ENCODE measurements at places on chromosomes 13 and 19. TPM values are rescaled to one million over a fixed set of nuclear protein-coding genes. Genes with fewer than 3 reads are reported as not detected.

The LILRB3 gene
- 2.0 TPM for total RNA-seq

DNA sequence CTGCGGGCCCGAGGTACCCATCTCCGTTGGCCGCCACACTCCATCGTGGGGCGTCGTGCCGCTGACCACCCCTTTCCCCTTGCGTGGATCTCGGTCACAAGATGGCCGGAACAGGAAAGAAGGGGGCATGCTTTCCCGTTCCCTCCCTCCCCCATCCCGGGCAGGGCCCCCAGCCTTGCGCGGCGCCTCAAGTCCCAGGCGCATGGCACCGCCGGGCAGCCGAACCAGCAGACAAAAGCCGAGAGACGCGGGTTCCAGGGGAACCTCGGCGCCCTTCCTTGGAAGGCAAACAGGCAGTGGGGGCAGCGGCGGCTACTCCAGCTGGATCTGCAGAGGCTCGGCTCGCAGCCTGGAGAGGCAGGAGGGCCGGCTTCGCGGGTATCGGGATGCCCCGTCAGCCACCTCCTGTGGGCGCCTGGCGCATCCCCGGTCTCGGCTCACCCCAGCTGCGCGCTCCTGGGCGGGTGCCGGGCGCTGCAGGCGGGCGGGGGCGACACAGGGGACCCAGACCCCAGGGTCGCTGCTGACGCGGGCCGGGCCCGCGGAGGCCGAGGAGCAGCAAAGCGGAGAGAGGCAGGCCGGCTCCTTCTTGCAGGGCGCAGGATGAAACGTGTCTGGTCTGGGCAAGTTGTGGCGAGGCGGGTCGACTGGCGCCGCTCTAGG, 439 bp downstream of the DZIP1 start:
- no peak for DNase-seq

- no peak for DNase-seq
Observed at GRCh38 chr13:44396701-44397580, 23.3 kb downstream of the SERP2 start.

- DNase-seq, result no peak
Observed at GRCh38 chr19:7773841-7774240, 10.8 kb downstream of the CLEC4M start.

DNA sequence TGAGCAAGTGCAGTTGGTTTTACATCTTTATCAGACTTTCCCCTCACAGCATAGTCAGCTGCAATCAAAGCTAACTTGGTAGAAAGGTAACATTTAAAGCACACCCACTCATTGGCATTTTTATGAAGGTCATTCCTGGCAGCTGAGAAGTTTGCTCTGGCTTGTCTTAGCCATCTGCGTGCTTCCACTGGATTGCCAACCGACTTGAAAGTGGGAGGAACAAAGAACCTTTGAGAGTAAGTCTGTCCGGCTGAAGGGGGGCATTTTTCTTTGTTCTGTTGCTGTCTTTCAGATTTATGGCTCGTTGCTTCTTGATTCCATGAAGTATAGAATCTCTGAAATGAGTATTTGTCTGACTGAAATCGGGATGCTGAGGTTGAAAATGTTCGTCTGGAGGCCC, 103.1 kb downstream of the SACS start:
- DNase-seq, result no peak

DNA sequence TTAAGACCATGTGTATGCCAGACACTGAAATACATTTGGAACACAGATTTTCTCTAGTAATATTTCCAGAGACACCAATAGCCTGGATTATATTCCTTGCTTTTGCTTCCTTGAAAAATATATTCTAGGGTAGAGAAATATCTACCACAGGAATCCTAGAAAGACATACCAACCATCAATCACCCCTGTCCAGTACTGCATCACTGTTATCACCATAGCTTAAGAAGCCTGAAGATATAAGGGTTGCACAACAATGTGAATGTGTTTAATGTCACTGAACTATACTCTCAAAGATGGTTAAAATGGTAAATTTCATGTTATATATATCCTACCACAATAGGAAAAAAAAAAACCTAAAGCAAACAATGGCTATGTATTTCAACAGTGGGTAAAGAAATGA, 163.6 kb downstream of the DIAPH3 start:
- no peak for DNase-seq

The LRG1 gene
- total RNA-seq, result not detected

- DNase-seq, result no peak
Observed at GRCh38 chr19:33497778-33498175, 23.8 kb downstream of the PEPD start.

- DNase-seq, result no peak
Observed at GRCh38 chr19:16262618-16263017, 62.0 kb upstream of the KLF2 start.

DNA sequence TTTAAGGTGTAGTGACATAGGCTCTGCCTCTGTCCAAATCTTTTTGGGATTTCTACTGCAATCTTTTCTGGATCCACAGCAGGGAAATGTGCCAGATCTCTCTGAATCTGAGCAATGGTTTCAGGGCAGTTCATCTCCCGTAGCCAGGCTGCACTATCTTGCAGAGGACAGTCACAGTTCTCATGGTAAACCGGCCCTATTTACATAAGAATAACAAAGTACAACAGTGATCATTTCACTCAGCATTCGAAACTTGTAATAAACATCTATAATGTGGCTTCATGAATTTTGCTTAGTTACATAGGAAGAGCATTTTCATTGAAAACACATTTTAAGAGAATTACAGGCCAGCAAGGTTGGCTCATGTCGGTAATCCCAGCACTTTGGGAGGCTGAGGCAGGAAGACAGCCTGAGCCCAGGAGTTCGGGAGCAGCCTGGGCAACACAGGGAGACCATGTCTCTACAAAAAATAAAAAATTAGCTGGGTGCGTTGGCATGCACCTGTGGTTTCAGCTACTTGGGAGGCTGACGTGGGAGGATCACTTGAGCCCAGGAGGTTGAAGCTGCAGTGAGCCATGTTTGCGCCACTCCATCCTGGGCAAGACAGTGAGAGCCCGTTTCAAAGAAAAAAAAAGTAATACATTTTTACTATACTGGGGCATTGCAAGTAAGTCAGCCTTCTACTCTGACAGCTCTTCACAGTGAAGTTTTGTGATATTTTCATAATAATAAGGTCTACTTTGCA, 5.0 kb downstream of the POGLUT2 start:
- no peak for DNase-seq

GRCh38 chr13:25860265-25860664, 191.6 kb downstream of the SHISA2 start:
- no peak for DNase-seq

The SLC1A6 gene
- total RNA-seq, result not detected

The PRODH2 gene
- total RNA-seq, result not detected

Data from activated CD4-positive, alpha-beta T cell treated with anti-CD3 and anti-CD28 coated beads, Interleukin-2, amount 10 ng/mL, durations not matched to agents 7 days and 5 days (primary cell).